Astrocyte (in vitro differentiated cells and primary cell): ENCODE measurements at places on chromosomes 7 and 10. TPM values are rescaled to one million over a fixed set of nuclear protein-coding genes. Genes with fewer than 3 reads are reported as not detected.

GRCh38 chr7:17207220-17207619, 91.2 kb upstream of the AHR start:
- peak; percentile 57 for DNase-seq

GRCh38 chr10:102422545-102423129, 2.0 kb downstream of the FBXL15 start:
- peak; percentile 45 for DNase-seq

GRCh38 chr7:130421684-130422083, 19.1 kb downstream of the CEP41 start:
- peak; percentile 62 for DNase-seq

- DNase-seq: no peak
Observed at GRCh38 chr7:74018246-74018895, 9.6 kb upstream of the ELN start.

GRCh38 chr7:43700646-43701499, 28.4 kb downstream of the COA1 start:
- peak; percentile 6 for DNase-seq

GRCh38 chr10:21279217-21279575, 246.3 kb downstream of the SKIDA1 start:
- DNase-seq: no peak

DNA sequence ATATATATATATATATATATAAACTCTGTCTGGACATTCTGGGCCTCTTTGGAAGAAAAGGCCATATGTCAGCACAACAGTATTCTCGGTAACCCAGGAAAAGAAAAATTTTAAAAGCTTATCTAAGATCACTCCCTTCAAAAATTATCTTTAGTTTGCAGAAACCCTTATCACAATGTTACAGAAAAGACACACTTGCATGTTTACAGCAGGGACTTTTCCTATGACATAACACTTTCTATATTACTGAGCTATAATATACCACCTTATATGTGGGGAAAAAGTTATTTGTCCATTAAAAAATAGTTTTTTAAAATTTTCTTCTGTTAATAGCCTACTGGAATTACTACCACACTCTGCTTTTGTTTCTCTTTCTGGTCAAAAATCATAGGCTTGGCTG, 25.4 kb downstream of the ANKRD61 start:
- no peak for DNase-seq

GRCh38 chr10:113199459-113199858, 249.4 kb downstream of the TCF7L2 start:
- DNase-seq: peak; percentile 73

- DNase-seq: no peak
Observed at GRCh38 chr7:100946766-100947365, 2.5 kb upstream of the MUC3A start.

- no peak for DNase-seq
Observed at GRCh38 chr10:75356484-75356883, 45.1 kb downstream of the ZNF503 start.

DNA sequence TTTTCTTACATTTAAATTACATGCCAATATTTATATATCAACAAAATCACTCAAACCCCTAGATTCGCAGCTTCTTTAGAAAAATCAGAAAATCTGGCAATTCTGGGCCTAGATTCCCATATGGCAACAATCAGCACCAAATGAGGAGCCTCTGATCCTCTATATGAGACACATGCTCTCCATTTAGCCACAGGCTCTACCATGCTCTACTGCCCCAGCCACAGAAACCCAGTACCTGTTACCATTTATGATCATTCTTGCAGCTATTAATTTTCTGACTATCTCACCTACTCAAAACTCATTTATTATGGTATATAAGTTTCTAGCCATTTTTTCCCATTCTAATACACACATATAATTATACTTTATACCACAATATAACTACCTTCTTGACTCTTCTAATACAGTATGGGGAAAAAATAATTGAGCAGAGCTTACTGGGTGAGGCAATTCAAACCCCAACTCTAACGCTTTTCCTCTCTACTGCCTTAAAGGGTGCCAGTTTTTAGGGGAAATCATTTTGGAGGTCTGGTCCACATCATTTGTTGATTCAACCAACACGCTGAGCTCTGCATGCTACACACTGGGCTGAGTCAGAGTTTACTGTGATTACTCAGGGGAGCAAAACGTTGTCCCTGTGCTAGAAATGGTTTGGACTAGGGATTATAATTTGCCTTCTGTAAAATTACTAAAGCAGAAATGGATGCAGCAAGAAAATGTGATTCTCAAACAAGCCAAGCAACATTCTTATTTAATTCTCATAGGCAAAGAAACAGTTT, 11.6 kb downstream of the PDLIM1 start:
- DNase-seq: peak; percentile 62

- peak; percentile 44 for DNase-seq
Observed at GRCh38 chr10:121536310-121536913, 61.8 kb downstream of the FGFR2 start.

- DNase-seq: no peak
Observed at GRCh38 chr10:71780156-71780555, 6.8 kb upstream of the VSIR start.

DNA sequence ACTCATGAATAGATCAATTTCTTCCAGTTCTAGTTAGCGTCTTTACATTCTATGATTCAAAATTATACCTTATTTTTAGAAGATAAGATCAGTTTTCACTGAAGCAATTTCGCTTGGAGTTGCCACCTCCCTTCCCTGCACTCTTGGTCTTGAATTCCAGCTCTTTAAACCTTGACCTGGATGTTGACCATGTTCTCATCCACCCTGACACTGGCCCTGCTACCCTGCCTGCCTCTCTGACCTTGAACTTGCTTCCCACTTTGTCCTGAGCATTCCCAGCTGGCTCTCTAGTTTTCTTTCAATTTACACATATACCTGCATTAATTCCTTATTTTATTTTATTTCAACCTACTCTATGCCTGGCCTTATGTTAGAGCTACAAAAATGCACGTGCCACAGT, 274.9 kb upstream of the IGFBP3 start:
- no peak for DNase-seq

- DNase-seq: peak; percentile 70
Observed at GRCh38 chr7:24197852-24198251, 86.1 kb upstream of the NPY start.

GRCh38 chr10:52652431-52653262, 119.9 kb downstream of the MBL2 start:
- peak; percentile 50 for DNase-seq

- no peak for DNase-seq
Observed at GRCh38 chr10:98892523-98892922, 343.1 kb downstream of the HPSE2 start.

GRCh38 chr7:143243614-143244013, 19.6 kb upstream of the GSTK1 start:
- DNase-seq: no peak

DNA sequence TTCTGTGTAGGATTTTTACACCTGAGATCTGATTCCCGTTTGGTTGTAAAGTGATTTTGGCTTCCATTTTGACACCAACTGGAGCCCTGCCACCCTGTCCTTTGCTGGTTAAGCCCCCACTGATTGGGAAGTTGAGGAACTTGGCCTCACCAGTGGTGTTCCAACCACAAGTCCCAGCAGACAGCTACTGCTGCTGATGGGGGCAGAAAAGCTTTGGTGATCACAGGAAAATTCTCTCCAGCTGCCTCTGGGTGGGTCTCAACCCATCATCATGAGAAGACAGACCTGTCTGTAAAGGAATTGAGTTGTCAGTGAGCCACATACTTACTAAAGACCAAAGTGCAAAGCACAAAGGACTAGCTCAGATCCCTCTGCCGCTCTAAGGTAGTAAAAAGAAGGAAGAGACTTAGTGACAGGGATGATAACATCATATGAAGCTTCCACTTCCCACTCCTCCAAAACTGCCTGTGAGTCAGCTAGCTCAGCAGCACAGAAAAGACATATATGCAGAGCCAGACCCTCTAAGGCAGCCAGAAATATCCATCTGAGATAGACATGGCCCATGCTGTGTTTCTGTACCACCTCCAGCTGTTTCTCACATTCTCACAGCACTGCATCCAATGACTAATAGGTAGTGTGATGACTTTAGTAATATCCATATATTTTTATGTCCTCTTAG, 22.4 kb upstream of the LRRC17 start:
- peak; percentile 91 for DNase-seq

DNA sequence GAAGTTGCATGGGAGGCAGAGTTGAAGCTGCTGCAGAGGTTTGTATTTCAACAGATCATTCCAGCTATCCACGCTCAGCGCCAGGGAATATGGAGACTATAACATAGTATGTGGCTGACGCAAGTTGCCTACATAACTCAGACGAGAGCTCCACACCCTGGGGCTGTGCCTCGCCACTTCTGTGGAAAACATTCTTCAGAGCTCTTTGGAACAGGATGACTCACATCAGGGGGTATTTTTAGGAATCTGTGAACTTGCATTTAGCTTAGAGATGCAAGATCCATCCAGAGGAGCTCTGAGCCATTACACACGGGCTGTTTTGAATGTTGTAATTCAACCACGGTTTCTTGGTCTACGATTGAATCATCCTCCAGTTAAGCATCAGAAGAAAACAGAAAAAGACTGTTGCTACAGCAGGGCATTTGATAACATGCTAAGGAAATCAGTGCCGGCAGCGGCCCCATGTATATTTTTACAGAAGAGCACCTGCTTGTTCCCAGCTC, 481.5 kb upstream of the AKR1E2 start:
- peak; percentile 100 for DNase-seq

DNA sequence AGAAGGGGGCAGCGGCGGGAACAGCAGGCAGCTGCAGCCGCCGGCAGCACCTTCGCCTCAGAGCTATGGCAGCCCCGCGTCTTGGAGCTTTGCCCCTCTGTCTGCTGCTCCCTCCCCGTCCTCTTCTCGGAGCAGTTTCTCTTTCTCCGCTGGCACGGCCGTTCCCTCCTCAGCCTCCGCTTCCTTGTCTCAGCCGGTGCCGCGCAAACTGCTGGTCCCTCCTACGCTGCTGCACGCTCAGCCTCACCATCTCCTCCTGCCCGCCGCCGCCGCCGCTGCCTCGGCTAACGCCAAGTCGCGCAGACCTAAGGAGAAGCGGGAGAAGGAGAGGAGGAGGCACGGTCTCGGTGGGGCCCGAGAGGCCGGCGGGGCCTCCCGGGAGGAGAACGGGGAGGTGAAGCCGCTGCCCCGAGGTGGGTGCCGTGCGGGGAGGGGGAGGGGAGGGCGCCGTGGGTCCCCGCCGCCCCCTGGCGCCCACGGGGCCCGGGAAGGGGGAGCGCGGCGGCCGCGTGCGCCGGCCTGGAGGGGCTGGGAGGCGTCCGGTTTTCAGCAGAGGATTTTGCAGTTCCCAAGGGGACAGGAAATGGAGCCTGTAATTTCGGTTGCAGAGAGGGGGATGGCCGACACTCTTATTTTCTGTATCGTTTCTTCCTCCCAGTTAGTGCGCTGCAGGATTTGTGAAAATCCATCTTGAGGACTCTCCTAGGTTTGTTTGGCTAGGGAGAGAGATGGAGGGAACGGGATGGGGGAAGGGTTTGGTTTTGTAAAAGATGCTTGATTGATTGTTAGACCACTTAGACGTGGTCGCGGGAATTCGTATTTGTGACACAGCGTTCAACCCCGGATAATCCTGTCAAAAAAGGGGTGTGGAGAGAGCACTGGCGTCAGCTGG, 630 bp downstream of the RSBN1L start:
- DNase-seq: peak; percentile 55

- no peak for DNase-seq
Observed at GRCh38 chr7:12578930-12579640, 8.6 kb downstream of the SCIN start.

- DNase-seq: peak; percentile 5
Observed at GRCh38 chr10:101566333-101567164, 21.5 kb downstream of the POLL start.

Gene NRG3
- total RNA-seq: 2.1 and 2.3 TPM in 2 replicates

Gene SPAM1
- not detected in 2 replicates for total RNA-seq

Gene TRIL
- total RNA-seq: 0.45 and 0.72 TPM in 2 replicates

Gene CD36
- total RNA-seq: 1.7 and 2.6 TPM in 2 replicates

Gene NPC1L1
- total RNA-seq: 0.05 and 0.07 TPM in 2 replicates

Gene CEP55
- total RNA-seq: 2.0 and 3.7 TPM in 2 replicates

Gene RSPH10B2
- 0.29 and 0.59 TPM in 2 replicates for total RNA-seq
